ENCODE measurements at places on chromosomes 12 and 14.

- DNase-seq: no peak
Observed at GRCh38 chr12:93563807-93564538, 8.5 kb upstream of the SOCS2 start.

DNA sequence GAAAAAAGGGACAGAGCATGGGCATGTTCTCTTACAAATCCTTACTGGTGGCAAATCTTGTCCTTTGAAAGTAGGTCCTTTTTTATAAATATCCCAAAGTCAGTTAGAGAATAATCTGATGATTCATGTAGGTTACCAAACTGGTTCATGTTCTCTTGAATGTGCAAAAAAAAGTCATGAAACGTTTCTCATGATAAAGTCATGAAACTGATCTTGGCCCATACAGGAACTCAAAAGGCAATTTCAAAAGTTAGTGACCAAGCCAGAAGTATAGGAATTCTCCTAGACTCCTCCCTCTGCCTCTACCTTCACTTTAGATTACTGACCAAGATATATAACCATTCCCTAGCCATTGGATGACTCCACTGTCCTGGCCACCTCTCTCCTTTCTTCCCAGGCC is 27.3 kb upstream of the SPTSSA start:
- DNase-seq: no peak

DNA sequence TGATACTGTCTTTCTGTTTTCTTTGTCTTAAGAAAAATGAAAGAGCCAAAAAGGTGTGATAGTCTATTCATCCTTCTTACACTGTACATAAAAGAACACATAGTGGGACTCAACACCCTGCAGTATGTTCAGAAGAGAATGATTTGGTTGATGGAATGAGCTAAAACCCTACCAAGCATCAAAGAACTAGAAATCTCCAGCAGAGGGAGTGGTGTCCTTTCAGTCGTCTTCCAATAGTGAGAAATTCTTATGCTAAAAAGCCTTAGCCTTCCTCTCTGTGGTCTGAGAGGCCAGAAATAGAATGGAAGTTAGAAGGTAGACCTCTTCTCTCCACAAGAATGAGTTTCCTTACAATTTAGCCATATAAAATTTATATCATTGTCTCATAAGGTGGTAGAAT is 393.4 kb upstream of the SEL1L start:
- DNase-seq: no peak

GRCh38 chr14:103504991-103505565 is 17.6 kb downstream of the CKB start:
- DNase-seq: no peak

DNA sequence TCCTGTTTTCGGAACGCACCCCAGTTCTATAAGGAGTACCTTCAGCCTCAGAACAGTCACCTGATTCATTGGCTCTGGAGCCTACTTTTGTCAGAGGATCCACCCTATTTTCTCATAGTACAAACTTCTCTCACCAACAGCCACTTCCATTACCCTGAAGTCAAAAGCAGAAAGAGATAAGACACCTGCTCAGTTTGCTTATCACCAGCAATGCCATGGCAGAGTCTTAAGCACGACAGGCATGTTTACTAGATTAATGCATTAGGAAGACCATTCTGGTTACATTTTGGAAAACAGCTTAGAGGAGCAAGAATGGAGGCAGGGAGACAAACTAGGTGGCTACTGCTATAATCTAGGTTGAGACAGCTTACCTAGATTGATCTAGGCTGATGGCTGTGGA is 67.7 kb downstream of the GXYLT1 start:
- no peak for DNase-seq

DNA sequence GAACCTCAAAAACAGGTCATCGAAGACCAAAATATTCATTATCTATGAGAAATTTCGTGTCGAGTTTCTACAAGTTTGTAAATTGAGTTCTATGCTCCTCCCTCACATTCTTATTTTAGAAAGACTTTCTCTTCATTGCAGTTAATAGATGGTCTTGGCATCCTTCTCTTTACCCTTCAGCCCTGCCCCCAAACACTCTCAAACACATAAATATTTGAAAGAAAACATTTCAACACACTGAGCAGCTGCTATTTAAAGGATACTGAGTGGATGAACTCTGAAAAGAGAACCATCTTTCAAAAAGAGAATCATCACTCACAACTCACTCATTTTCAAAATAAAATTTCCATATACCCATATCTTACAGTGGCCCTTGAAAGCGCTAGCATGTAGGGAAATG is 67.1 kb downstream of the NUAK1 start:
- no peak for DNase-seq

DNA sequence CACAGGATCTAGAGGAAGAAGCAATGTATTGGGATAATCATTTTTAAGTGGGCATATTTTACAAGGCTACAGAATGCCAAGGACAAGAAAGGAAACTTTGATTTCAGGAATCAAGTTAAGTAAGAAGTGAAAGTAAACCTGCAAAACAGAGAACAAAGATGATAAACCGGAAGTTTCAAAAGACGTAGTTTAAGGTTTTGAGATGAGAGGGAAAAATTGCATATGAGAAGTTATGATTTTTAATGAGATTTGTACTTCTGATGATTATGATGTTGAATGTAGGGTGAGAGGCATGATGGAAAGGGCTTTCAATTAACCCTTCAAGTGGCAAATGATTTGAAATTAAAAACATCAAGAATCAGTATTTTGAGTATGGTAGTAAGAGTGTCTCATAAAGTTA is 134.9 kb downstream of the CAPZA3 start:
- DNase-seq: no peak

DNA sequence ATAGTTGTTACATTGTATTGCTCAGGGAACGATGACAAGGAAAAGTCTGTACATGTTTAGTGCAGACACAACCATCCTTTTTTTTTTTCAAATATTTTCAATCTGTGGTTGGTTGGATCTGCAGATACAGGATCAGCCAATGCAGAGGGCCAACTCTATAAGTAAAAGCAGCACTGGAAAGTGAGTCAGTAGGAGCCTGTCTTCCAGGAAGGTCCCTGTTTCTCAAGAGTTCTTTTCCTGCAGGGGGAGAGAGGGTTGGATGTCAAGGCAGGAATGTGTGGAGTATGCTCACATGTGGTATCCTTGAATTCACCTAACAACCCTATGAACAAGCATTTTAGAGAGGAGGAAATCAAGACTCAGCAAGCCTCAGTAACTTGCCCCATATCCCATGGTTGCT is 409.1 kb downstream of the NPAS3 start:
- DNase-seq: no peak

- no peak for DNase-seq
Observed at GRCh38 chr12:88658009-88658408, 77.7 kb upstream of the KITLG start.

GRCh38 chr12:237026-237815 is 23.3 kb upstream of the SLC6A12 start:
- DNase-seq: no peak

DNA sequence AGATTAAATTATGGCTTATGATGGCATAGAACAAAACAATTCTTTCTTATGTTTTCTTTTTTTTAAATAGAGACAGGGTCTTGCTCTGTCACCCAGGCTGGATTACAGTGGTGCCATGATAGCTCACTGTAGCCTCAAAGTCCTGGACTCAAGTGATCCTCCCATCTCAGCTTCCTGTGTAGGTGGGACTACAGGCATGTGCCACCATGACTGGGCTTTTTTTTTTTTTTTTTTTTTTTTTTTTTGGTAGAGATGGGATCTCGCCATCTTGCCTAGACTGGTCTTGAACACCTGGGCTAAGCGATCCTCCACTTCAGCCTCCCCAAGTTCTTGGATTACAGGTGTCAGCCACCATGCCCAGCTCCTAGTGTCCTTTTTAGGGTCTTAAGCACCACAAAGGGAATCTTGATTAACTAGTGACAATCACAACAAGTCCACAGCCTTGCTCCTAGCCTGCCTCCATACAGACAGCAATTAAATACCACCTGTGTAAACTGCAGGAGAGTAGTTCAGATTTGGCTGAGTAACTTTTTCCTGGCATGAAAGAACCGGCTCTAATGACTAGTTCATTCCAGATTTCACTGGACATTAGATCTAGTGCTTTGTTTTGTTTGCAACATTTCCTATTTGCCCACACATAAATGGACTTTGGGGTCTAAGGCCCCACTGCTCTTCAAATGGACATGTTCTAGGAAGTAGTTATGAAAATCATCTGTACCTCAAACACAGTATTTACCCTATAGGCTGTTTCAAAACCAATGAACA is 61.6 kb downstream of the SH2B3 start:
- DNase-seq: peak; percentile 24

GRCh38 chr14:54338696-54339317 is 58.0 kb upstream of the CDKN3 start:
- DNase-seq: peak; percentile 29

DNA sequence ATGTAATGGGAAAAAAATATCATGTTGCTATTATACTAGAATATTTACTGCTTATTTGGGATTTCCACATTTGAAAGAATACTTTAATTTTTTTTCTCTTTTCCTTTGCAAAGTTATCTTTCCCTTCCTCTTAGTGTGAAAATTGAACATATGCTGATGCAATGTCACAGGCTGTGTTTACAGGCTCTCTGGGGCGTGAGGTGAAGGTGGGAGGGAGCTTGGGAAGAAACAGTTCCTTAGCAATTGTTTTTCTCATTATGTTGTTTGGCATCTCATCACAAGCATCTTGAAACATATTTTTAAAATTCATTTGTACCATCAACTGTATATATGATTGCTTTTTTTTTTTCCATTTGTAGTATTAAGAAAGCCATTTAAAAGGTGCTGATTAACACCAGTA is 47.9 kb upstream of the NAV3 start:
- DNase-seq: no peak

GRCh38 chr12:26172013-26172412 is 23.4 kb upstream of the SSPN start:
- DNase-seq: no peak

- no peak for DNase-seq
Observed at GRCh38 chr12:61911113-61911512, 349.1 kb upstream of the USP15 start.

DNA sequence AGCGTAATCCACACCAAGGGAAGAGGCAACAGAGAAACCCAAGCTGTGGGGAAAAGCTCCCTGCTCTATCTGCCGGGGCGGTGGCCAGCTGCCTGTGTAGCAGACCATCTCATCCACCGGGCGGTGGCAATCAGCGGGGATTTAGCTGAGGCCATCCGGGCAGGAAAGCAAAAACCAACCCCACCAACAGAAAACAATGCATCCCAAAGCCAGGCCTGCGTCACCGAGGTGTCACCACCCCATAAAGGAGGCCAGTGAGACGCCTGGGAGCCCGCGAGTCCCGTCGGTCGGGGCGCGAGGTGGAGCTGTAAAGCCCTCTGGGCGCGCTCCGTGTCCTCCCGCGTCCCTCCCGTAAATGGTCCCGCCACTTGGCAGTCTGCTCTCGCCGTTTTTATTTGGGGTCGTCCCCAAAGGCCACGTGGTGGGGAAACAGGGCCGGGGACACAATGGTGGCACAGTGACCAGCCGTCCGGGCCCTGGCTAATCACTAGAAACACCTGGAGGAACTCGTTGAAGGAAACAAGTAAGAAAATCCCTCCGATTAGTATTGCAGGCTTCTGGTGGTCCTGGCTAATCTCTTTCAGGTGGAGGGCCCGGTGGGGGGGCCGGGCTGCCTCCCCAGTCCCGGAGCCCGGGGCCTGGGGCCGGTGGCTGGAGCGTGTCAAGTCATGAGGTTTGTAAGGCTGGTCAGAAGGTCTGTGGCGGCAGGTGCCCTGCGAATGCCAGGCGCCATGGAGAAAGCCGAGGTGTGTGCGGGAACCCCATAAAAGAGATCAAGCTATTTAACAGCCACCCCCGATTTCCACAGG is 94.7 kb upstream of the GSC start:
- DNase-seq: no peak

GRCh38 chr14:78310272-78310671 is 140.1 kb downstream of the NRXN3 start:
- DNase-seq: no peak

DNA sequence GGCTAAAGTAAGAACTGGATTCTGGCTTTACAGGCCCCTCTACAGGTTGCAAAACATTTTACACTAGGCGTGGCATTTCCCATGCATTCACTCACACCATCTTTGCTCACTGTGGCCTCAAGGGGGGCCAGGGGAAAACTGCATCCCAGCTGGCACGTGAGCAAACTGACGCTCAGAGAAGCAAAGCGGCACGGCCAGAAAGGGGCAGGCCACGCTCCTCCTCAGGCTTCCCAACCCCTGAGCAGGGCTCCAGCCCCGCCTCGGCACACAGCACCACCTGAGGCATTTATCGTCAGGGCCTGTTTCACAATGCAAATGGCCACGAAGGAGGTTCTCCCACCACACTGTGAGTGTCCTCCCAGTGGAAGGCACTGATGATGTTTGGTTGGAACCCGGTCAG is 90.8 kb downstream of the BCL11B start:
- no peak for DNase-seq

- DNase-seq: no peak
Observed at GRCh38 chr12:104622928-104623327, 166.2 kb downstream of the CHST11 start.

DNA sequence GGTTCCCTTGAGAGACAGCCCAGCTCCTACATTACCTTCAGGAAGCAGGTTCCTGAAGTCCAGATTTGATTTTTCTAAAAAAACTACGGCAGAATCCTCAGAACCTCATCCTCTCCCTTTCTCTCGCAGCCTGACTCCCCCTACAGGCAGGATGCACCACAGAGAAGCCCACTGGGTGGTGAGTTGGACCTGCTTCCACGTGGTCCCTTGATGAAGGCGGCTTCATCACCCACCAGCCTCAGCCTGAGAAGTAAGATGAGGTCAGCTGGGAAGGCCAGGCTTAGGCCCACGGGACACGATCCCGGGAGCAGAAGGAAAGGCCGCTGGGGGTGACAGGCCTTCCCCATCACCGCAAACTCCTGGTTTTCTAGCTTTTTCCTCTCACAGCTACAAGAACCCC is 83.0 kb downstream of the ACTN1 start:
- no peak for DNase-seq

GRCh38 chr14:78071016-78071549 is 99.1 kb upstream of the NRXN3 start:
- DNase-seq: no peak

- DNase-seq: no peak
Observed at GRCh38 chr12:3202096-3202495, 124.9 kb downstream of the TSPAN9 start.

- peak; percentile 81 for DNase-seq
Observed at GRCh38 chr14:32076278-32077080, 625 bp upstream of the ARHGAP5 start.

GRCh38 chr12:55670276-55670675 is 33.6 kb downstream of the OR10P1 start:
- DNase-seq: no peak

- no peak for DNase-seq
Observed at GRCh38 chr12:115176741-115177400, 492.9 kb upstream of the TBX3 start.

DNA sequence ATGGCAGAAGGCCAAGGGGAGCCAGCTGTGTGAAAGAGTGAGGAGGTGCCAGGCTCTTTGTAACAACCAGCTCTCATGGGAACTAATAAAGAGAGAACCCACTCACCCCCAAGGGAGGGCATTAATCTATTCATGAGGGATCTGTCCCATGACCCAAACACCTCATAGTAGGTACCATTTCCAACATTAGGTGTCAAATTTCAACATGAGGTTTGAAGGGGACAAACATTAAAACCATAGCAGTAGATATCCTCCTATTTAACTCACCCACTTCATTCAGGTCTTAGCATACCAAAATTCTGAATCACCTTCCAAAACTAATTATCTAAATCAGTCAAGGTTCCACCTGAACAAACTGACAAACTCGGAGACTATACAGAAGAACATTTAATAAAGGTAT is 75.3 kb downstream of the PPFIA2 start:
- no peak for DNase-seq
